ENCODE measurements at places on chromosomes 3 and 15.

DNA sequence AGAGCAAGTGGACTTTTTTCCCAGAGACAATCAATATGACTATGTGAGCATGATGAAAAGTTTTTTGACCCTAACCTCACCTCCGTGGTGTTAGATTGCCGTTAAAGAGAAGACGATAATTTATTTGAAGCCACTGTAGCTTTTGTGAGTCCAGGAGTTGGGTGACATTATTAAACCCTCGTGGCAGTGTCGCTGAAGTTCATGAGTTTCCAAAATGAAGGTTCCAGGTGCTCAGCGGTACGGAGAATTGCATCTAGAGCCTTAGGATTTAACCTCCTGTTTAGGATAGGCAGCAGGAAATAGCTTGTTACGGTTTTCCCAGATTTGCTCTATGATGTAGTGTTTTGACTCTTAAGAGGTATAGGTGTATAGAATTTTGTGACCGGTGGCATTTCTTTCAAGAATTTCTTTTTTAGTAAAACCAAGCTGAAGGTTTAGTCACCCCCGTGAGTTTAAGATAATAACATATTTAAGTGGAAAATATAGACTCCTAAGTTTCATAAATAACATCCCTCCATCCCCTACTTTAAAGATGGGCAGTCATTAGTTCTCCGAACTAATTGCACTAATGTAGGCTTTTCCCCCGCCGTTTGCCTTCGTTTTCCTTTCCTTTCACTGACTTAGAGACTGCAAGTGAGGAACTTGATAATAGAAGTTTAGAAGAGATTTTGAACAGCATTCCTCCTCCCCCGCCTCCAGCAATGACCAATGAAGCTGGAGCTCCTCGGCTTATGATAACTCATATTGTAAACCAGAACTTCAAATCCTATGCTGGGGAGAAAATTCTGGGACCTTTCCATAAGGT, 2.0 kb downstream of the SMC4 start:
- DNase-seq = no peak

DNA sequence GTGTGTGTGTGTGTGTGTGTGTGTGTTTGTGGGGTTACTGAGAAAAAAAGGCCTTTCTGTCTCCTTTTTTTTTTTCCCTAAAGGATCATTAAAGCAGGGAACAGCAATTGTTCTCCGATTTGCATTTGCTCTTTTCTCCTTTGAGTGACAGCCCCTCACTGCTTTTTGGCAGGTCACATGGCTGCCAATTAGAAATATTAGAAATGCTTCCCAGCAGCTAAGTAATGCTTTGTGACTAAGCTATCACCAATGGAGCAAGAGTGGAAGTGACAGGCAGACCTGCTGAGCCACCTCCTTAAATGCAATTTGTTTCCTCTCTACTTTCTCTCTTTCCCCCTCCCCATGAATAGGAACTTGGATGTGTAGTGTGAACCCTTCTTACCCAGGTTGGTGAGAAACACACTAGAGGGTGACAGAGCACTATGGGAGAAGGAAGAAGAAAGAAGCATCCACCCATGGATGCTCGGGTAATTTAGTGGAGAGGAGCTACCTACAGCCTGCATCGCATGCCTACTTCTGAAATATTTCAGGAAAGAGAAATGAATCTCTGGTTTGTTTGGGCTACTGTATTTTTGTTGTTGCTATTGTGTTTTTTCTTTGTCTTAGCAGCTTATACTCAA, 165.2 kb upstream of the PDZRN3 start:
- no peak for DNase-seq

DNA sequence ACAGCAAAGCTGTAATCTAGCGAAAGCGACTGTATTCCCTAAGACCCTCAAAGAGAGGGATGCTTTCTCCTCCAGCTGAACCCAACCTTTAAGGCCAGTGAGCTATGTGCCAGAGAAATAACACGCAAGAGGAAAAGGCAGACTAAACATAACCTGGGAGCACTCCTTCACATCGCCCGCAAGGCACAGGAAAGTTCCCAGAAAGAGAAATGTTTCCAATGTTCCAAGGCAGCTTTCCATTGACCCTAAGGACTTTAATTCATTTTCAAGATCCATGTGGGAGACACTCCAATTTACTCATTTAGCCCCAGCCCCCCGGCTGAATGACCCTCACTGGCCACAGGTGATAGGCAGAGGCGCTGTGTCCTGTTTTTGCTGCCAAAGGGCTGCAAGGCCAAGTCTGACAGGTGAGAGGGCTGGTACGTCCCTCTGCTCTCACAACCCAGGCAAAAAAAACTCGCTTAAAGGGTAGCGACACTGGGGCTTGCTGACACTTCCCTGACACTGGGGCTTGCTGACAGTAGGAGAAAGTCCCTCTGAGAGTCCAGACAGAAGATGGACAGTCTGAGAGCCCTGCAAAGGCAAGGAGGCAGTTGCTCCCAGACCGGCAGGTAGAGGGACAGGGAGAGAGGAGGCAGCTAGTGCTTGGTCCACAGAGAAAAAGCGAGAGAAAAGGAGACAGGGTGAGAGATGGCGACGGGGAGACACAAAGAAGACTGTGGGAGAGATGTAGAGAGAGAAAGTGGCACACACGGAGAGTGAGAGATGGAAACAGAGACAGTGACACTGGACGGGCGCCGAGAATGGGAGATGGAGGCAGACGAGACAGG, 702 bp downstream of the ARHGEF3 start:
- DNase-seq = no peak

DNA sequence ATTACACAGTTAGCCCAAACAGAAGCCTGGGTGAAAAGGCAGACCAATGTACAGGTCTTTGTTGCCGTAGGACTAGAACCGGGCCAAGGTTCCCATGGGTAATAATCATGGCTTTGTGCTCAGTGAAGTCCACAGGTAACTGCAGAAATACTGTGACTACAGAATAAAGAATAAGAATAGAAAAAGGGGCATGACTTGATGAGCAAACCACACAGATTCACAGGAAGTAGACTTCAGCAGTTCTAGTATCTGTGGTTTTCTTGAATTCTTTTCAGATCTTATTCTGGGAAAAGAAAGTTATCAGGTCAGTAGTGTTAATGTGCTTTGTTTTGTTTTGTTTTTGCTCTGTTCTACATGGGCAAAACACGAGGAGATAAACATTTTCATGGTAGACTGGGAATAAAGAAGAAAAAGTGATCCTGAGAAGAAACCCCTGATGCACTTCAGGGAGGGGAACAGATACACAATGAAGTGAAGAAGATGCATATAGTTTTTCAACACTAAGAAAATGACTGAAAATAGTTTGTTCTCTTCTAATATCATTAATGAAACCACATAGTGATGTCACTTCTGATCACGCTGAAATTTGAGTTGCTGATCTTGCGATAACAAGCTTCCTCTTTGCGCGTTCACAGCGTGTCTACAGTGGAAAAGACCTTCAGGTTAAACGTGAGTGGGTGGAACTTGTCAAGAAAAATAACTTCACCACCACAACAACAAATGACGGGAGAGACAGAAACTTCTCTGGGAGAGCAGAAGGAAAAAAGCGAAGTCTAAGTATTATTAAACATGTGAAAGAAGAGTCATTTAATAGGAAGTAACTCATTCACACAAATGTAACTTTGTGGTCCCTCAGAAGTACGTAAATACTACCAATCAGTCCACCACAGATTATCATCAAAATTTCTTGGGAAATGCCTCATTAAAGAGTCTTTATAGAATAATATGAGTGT, 315.8 kb upstream of the SATB1 start:
- peak; percentile 49 for DNase-seq

DNA sequence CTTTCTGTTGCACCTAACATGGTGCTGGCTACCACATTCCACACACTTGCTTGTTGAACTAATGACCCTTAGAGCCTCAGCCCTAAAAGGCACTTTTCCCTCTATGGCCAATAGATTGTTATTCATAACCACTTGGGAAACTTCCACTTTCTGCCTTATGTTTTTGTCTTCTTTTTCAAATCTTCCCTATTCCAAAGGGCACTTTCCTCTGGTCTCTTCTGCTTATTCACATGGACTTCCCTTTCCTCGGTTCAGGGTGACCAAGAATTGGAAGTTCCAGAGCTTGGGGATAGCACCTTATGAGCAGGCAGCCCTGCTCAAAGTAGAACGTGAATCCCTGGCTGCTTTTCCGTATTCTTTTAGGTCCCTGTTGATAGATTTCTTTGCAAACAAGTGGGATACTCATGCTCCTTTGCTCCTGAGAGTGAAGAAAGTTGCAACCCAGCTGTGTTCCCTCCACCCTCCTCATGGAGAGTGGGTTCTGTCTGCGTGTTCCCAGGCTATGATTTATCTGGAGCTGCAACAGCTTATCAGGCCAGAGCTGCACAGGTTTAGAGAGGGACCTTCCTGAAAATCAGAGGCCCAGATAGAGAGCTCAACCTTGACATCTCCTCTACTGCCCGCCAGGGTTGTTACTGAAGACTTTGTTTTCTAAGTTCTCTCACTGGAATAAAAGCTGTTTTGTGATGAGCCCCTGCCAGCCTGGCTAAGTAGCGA, 58.8 kb upstream of the MYZAP start:
- no peak for DNase-seq

- no peak for DNase-seq
These were observed 182.7 kb downstream of the MEIS2 start for GRCh38 chr15:36917411-36918267.

- peak; percentile 65 for DNase-seq
These were observed 19.7 kb downstream of the SSR3 start for GRCh38 chr3:156535162-156535627.

- DNase-seq = no peak
These were observed 249.1 kb downstream of the TBL1XR1 start for GRCh38 chr3:176948151-176948550.

DNA sequence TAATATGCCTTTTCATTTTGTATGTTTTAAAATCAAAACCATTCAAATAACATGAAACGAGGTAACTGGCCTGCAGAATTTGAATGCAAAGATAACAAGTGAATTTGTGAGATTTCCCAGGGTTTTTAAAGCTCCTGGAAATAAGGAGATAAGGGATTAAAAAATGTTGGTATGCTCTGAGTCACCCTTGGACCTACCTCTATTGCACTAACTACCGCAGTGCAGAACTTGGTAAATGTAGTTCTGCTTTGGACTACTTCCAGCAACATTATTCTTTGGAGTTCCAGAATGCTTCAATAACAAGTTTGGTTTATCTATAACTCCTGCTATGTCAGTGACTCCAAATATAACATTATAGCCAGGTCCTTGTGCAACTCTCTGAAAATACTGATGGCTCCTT, 201.7 kb downstream of the GAP43 start:
- no peak for DNase-seq

DNA sequence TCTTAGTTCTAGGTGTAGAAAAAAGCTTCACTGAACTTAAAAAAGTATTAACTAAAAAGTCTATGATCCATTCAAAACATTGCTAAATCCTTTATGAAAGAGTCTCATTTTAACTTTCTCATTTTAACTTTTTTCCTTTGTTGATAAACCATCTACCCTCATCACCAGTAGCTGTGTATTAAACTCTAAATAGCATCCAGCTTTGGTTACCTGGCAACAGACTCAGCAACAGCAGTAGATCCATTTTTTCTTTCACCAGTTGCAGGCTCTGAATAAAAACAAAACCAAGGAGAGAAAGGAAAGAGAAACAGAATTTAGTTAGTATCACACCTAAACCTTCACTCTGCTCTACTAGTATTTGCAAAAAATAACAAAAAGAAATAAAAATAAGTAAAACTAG, 51.6 kb downstream of the TP53BP1 start:
- no peak for DNase-seq

DNA sequence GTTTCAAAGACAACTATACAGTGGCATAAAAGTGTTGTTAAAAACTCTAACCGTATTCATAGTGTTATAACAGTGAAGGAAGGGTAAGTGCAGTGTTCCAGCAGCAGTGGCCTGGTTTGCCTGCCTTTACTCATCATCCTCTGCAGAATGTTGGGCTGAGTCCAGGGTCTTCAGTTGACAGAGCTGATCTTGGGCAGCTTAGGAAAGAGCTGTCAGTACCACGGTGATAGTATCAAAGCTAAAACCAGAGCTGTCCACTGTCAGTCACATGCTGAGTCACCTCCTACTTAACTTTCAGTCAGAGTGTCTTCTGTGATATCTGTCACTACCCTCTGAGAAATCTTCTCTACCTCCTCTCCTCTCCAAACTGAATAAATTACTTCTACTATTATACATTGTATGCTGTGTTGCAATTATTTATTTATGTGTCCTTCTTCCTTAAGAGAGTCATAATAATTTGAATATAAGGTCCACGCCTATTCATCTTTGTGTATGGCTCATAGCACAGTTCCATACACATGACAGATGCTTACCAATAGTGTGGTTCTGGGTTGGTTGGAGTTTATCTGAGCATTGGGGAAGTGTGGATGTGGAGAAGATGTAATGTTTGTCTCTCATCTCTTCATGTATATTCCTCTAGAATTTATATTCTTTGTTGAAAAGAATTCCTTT, 242.1 kb downstream of the ZIC1 start:
- DNase-seq = no peak

GRCh38 chr3:135141160-135141559, 346.1 kb downstream of the EPHB1 start:
- no peak for DNase-seq

DNA sequence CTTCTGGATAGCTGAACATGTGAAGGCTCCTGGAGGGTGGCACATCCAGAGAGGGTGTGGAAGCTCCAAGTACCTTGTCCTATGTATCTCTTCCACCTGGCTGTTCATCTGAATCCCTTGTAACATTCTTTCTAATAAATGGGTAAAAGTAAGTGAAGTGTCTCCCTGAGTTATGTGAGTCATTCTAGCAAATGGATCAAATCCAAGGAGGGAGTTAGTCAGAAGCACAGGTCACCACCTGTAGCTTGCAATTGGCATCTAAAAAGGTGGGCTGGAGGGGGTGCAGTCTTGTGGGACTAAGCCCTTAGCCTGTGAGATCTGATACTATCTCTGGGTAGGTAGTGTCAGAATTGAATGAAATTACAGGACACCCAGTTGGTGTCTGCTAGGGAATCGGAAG, 71.0 kb downstream of the WWTR1 start:
- no peak for DNase-seq

GRCh38 chr15:29113336-29114220, 156.0 kb downstream of the NSMCE3 start:
- no peak for DNase-seq

- no peak for DNase-seq
These were observed 24.2 kb downstream of the WDR93 start for GRCh38 chr15:89714775-89715174.

DNA sequence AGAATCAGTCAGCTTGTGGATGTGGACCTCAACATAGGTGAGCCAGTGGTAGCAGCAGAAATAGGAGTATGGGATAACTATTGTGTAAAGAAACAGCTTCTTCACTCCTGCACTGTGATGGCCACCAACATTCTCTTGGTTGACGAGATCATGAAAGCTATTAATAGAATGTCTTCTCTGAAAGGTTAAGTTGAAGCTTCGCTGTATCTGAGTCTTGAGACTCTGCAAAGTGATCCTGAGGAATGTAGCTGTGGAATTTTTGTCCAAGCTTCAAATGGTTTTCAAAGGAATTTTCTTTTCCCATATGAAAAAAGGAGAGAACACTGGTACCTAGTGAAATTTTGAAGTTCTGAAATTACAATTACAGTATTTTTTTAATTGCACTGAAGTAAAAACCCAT, 146.3 kb downstream of the GMNC start:
- DNase-seq = no peak

- DNase-seq = peak; percentile 46
These were observed 896 bp upstream of the KLHL25 start for GRCh38 chr15:85795337-85796305.

Measured in mucosa of gallbladder (tissue), 1 donor.